ENCODE measurements at places on chromosomes 6 and 20.

DNA sequence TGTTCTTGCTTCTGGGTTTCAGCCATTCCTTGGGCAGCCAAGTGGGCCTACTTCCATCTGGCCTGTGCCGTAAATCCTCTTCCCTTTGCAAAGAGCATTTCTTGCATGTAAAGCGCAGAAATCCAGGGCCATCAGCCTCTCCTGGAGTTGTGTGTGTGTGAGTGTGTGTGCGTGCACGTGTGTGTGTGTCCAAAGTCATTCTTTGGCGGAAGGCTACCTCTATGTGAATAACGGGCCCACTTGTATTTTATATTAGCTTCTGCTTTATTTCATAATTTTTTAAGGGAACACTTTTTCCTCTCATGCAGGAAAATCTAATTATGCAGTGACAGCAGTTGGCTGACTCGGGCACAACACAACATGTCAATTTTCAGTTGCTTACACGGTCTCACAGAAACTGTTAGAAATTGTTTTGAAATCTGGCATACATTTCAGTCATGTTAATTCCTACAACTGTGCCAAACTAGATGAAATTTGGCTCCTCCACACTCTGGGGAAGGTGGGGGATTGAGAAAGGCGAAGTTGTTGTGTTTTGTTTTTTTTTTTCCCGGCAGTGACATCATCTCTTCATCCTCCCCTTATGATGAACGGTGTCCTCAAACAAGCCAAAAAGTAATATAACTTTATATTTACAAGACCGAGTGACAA lies 223.7 kb upstream of the TSHZ2 start:
- DNase-seq: no peak

DNA sequence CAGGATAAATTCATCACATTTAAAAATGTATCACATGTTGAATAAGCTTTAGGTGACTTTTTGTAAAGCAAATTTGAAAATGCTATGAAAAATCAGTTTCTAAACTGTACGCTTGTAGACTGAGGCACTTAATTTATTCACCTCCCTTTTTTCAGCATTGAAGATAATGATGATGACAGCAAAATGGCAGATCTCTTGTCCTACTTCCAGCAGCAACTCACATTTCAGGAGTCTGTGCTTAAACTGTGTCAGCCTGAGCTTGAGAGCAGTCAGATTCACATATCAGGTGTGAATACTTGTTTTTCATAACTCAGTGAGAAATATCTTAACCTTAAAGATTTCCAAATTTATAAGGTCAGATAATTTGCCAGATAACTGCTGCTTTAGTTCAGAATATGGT lies 15.6 kb downstream of the FBXO9 start:
- no peak for DNase-seq

DNA sequence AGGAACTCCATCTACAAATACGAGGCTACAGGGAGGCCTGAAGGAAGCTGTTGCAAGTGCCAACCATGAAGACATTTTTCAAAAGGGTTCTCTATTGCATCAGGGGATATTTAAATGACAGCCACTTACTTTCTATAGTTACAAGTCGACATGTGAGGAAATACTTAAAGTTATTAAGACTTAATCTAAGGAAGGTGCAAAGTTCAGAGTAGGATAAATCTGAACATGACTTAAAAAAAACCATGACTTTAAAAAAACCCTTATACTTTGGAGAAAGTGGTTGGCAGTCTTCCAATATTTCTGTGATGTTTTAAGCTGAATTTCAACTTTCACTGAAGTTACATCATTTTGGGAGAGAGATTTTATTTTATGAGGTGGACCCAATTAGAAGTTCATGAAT lies 56.3 kb upstream of the EMILIN3 start:
- DNase-seq: no peak

- peak; percentile 89 for DNase-seq
These were observed 40.1 kb downstream of the ILRUN start for GRCh38 chr6:34656378-34657036.

GRCh38 chr20:58233881-58234528 lies 5.6 kb upstream of the ANKRD60 start:
- no peak for DNase-seq

GRCh38 chr6:168139121-168139520 lies 60.1 kb upstream of the FRMD1 start:
- DNase-seq: no peak

- DNase-seq: no peak
These were observed 34.8 kb downstream of the KCNK5 start for GRCh38 chr6:39194466-39194865.

- DNase-seq: no peak
These were observed 121.1 kb downstream of the CDKAL1 start for GRCh38 chr6:20655317-20655716.

GRCh38 chr6:106684011-106684410 lies 54.6 kb downstream of the QRSL1 start:
- DNase-seq: no peak

- no peak for DNase-seq
These were observed 249.2 kb downstream of the CDC5L start for GRCh38 chr6:44636561-44637248.

GRCh38 chr6:105322499-105323225 lies 80.2 kb downstream of the PREP start:
- DNase-seq: peak; percentile 42

DNA sequence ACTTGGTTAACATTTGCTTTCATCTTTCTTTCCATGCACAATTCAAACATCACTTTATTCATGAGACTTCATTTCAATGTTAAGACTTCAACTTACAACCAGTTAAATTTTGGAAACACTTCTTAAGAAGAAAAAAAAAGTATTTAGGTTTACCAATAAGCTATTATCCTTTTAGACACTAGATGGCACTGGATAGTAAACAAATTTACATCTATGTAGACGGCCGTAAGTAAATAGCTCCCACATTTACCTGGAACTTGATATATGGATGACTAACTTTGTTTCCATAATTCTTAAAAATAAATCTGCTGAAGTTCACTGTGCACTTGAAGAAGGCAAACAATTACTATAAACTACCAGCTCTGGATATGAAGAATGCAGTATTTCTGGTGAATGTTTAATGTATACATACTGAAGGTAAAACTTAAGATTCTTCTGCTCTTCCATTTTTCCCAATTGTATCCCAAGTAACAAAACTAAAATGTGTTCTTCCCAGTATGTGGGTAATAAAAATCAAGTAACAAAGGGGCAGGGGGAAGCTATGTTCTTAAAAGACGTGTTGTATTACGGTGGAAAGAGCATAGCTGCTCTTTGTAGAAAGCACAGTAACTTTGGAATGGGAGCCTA lies 130.6 kb upstream of the C6orf118 start:
- peak; percentile 40 for DNase-seq

- no peak for DNase-seq
These were observed 20.1 kb upstream of the SLC22A1 start for GRCh38 chr6:160101277-160102205.

- no peak for DNase-seq
These were observed 560.8 kb upstream of the IMPG1 start for GRCh38 chr6:76633259-76633658.

- no peak for DNase-seq
These were observed 23.2 kb upstream of the PNPLA1 start for GRCh38 chr6:36246506-36247268.

- no peak for DNase-seq
These were observed 273.4 kb downstream of the KIF16B start for GRCh38 chr20:16299897-16300296.

- DNase-seq: no peak
These were observed 59.5 kb downstream of the CTCFL start for GRCh38 chr20:57465486-57465885.

DNA sequence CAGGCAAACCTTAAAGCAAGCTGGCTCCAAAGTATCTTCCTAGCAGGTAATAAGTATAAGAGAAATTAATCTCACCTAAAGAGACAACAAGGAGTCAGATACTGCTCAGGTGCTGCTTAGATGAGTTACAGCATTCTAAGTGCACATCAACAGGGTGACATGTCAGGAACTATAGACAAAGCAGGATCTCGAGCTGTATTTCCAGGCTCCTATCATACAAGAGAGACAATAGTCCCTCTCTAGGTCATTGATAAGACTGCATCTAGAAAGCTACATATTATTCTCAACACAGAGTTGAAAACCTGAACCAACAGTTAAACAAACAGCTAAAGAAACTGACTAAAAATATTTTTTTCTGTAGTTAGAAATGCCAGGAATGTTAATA lies 3.9 kb downstream of the PTPRK start:
- DNase-seq: no peak

DNA sequence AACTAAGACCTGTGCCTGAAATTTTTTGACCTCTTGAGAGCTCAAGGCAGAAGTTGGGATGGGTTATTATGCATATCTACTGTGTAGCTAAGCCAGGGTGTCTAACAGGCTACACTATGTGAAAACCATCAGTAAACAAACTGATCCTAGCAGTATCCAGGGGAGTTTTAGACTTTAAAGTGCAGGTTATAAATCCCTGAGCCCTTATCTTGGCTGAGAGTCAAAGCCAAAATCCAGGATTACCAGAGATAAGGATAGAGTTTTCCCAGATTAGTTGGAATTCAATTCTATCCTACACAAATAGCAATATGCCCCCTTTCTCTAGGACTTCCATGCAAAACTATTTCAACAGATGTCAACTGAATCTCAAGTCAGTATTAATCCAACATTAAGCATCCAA lies 1229.7 kb downstream of the GRIK2 start:
- DNase-seq: no peak

DNA sequence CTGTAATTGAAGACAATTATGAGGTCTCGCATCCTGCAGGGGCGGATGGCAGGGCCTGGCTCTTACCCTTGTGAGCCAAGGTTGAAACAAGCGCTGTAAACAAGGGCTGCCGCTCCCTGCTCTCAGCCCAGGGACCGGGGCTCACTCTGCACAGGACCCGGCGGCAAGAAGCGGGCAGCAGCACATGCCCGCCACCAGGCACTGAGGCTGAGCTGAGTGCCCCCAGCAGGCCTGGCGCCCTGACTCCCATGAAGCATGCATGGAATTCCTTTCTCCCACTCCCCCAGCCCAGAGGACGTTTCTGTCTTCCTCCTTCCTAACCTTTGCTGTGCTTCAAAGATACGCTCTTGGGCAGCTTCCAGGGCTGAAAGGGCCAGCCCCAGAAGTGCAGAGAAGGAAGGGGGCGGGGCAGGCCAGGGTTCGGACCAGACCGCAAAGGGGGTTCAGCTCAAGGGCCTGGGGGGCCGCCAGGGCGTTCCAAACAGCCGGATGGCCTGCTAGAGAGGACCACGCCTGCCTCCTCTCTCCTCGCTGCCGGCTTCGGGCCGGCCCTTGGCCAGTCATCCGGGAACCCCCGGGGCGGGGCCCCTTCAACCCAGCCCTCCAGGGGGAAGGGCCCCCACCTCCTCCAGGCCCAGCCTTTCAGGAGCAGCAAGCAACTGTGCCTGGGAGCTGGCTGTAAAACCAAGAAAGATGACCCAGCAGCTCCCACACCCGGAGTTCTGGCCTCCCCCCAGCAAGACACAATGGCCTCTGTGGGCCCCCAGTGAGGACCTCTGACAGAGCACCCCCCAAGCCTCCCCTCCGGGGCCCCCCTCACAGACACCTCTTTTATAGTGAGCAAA lies 109.9 kb downstream of the NOL4L start:
- DNase-seq: no peak

DNA sequence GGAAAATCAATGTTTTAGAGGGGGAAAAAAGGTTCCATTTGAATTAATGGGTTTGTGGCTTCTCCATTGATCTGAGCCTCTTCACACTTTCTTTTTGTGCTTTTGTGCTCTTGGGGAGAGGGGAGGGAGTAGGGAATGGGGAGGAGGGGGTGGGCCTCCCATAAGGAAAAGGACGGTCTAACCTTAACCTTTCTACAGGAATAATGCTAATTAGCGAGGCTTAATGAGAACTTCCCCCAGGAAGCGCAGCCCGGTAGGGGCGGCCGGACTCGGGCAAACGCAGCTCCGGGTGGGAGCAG lies 103.0 kb downstream of the NOL4L start:
- no peak for DNase-seq

GRCh38 chr6:148306286-148306685 lies 36.4 kb upstream of the SASH1 start:
- no peak for DNase-seq

DNA sequence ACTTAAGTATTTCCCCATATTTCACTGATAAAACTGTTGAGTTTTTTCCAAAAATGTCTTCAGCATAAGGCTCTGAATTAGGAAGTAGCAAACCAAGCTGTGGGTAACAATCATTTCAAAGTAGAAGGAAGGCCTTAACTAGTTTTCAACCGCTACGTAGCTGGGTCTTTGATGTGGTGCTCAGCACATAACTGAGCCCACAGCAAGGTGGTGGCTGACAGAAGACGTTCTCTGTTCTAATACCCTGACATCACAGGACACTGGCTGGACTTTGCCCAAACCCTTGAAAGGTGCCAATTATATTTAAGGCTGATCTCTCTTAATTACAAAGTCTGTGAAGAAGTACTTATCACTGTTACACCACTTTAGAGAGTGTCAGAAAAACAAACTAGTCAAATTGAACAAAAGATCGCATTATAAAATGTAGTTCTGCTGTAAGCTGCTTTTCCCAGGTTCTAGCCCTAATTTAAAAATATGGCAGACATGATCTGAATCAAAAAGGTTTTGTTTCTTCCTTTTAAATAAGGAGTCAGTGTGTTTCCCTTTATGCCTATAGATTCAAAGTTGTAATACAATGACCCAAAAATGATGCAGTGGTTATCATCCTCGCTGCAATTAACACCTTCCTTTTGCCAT lies 26.7 kb downstream of the MAN1A1 start:
- DNase-seq: no peak

DNA sequence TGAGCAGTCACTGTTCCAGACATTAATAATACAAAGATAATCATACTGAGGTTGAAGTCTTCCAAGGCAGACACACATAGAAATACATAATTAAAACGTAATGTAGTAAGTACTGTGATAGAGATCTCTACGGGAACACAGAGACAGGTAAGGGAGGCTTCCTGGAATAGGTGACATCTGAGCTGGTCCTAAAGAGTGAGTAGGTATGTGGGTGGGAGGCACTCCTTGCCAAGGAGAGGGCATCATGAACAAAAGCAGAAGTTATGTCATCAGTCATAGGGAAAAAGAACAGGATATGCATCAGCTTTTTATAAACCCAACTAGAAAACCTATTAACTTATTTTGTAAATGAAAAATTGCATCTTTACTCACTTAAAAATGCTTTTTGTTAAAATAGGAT lies 110.0 kb downstream of the MAP7 start:
- DNase-seq: peak; percentile 4

GRCh38 chr6:41025966-41026530 lies 13.0 kb downstream of the UNC5CL start:
- DNase-seq: no peak

- peak; percentile 51 for DNase-seq
These were observed 24.2 kb downstream of the PRDM1 start for GRCh38 chr6:106110164-106110826.
